ENCODE measurements at places on chromosomes 16 and 17.

DNA sequence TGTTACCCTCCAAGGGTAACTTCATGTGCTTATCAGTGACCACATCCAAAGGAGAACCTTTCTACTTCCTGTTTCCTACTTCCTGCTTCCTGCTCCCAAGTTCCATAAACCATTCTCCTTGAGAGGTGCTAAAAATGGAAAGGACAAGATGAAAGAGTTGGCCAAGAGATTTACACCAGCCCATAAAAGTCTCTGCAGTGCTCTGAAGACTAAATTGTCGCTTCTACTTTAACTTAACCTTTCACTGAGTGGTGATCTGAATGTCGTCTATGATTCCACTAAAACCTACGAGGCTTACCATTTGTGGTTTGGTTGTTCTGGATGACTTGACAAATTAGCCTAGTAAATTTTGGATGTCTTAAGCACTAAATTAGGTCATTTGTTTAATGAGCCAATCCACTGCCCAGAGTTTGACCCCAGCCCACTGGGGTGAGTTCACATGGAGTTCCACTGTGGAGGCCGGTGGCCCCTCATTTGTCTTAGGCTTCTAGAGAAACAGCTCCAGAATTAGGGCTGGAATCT, 333.1 kb downstream of the FOXL1 start:
- no peak for DNase-seq

GRCh38 chr16:12186774-12187335, 210.3 kb downstream of the SNX29 start:
- no peak for DNase-seq

DNA sequence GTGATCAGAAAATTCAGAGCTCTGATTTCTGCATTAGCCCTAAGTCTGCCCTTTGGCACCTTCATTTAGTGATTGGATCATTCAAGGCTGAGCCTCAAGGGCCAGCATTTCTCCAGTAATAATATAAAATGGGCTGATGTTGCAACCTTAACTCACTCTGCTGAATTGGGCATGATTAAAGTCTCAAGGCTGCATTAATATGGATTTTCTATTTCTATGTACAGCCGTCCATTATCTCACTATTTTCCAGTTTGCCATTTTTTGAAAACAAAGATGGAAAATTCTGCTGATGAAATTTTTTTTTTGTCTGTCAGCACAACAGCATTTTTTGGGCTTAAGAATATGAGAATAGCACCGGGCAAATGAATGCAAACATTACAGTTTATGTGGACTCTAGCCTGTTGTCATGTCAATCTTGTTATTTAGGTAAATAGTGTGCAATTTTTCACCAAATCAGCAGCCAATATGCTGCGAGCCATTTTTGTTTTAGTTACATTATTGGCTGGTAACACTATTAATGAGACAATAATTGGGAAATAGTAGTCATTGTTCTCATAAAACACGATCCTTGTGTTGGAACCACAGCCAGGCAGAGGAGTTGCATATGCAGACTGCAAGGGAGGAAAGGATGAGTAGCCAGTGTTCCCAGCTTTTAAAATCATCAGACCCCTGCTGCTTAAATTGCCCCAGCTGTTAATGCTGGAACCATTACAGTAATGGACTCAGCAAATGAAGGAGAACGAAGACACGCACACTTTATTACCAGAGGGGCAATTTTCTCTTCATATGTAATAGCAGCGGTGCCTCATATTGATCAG, 10.5 kb downstream of the FTO start:
- no peak for DNase-seq

DNA sequence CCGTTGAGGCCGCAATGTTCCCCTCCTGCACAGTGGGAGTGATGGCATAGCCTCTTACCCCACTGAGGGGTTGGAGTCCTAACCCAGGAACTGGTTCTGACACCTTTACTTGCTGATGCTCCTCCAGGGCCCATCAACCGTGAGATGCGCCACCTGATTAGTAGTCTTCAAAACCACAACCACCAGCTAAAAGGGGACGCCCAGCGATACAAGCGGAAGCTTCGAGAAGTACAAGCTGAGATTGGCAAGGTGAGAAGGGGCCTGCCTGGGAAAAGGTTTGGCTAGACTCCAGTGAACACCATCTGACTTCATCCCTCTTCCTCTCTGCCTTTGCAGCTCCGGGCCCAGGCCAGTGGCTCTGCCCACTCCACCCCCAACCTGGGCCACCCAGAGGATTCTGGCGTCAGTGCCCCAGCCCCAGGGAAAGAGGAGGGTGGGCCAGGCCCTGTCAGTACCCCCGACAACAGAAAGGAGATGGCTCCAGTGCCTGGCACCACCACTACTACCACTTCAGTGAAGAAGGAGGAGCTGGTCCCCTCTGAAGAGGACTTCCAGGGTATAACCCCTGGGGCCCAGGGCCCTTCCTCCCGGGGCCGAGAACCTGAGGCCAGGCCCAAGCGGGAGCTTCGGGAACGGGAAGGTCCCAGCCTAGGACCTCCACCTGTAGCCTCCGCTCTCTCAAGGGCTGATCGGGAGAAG, 5.8 kb downstream of the RNF40 start:
- DNase-seq, result no peak

DNA sequence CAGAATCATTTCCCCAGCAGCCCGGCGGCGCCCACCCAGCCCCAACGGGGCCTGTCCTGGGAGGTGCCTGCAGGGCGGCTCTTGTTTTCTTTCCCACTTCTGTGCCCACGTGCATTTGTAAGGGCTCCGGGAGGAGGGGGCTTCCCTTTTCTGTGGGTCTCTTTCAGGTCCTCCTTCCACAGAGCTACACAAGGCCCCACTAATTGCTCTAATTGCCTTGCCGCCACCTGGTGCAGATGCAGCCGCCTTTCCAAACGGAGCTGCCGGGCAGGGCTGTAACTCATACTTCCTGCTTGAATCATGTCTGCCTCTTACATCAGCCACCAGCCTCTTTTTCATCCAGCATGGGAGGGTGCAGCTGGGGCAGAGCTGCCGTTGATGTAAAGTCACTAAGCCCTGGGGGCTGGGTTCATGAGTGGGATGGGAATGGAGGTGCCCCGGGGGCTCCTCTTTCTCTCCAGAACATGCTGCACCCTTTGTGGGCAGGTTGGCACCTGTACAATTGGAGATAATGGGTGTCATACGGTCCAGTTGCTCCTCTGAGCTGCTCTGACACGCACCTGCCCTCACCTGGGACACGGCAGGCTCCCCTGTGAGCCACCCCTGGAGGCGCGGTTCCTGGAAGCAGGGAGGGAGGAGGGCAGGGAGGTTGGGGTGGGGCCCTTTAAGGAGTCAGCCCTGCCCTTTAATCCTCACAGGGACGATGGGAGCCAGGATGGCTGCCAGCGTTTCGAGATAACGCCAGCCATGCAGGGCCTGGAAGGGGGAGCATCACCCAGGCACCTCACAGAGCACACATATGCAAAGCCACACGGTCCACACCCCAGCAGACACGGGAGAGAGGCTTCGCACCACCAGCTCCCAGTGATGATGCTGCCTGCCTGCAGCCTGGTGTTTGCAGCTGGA, 41.1 kb upstream of the KLHDC4 start:
- no peak for DNase-seq

- DNase-seq, result no peak
Observed at GRCh38 chr16:53495325-53495724, 7.7 kb downstream of the AKTIP start.

DNA sequence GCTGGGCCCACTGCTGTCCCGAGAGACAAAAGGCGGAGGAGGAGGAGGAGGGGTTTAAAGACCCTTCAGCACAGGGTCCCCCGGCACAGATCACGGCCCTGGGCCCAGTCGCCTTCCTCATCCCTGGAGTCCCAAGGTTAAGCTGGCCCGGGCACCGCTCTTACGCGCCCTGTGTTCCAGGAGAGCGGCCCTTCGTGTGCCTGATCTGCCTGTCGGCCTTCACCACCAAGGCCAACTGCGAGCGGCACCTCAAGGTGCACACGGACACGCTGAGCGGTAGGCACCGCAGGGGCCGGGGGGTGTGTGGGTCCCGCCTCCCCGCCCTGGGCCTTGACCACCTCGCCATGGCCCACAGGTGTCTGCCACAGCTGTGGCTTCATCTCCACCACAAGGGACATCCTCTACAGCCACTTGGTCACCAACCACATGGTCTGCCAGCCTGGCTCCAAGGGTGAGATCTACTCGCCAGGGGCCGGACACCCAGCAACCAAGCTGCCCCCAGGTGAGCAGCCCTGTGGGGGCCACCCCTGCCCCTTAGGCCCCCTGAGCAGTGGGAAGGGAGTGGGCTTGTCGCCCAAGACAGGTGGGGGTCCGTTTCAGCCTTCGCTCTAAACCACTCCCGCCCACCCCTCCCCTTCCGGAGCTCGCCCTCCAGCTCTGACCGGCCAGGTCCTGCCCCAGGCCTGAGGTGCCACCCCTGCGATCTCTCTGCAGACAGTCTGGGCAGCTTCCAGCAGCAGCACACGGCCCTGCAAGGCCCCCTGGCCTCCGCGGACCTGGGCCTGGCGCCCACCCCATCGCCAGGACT, 37.6 kb upstream of the ZC3H18 start:
- DNase-seq, result no peak

DNA sequence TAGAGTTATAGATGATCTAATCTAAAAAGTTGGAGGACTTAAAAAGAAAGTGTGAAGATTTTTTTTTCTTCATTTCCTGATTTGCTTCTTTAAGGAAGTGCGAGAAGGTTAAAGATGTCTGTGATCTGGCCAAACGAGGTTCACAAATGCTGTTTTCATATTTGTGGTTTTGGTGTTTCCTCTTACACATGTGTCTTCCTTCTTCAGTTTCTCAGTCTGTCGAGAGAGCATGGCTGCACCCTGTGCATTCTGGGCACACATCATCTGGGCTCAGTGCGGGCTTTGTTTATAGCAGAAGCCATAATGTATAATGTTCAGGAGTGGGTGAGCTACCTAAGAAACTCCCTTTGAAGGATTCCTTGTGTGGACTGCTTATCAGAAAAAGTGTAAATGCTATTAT, 260.4 kb upstream of the TBX2 start:
- DNase-seq, result peak; percentile 36

DNA sequence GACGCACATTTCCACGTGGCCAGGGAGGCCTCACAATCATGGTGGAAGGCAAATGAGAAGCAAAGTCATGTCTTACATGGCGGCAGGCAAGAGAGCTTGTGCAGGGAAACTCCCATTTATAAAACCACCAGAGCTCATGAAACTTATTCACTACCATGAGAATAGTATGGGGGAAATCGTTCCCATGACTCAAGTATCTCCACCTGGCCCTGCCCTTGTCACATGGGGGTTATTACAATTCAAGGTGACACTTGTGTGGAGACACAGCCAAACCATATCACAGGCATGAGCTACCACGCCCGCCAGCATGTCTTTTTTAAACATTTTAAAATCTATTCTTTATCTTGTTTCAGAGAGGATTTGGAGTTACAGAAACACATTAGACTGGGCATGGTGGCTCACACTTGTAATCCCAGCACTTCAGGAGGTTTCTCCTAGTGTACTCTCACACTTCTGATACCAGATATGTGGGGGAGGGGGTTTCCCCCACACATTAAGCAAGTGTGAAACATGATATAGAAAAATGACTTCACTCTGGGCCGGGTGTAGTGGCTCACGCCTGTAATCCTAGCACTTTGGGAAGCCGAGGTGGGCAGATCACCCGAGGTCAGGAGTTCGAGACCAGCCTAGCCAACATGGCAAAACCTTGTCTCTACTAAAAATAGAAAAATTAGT, 5.6 kb upstream of the ATMIN start:
- DNase-seq, result no peak

- peak; percentile 45 for DNase-seq
Observed at GRCh38 chr16:71626858-71627213, 852 bp downstream of the MARVELD3 start.

GRCh38 chr16:53484542-53484941, 18.5 kb downstream of the AKTIP start:
- DNase-seq, result no peak

DNA sequence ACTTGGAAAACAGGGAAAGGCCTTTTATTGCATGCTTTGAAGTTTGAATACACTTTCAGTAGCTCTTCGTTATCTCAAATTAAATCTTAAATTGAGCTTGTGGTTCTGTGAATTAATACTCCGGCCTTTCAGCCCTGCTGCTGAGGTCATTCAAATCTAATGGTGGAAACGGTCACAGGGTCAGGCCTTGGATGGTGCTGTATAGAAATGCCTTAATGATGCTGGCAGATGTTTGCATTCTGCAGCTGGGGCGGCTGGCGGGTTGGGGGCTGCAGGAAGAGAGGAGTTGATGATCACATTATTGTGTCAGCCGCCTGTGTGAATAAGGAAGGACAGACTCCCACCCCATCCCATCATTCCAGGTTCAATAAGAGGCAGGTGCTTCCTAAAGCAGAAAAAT, 723.6 kb downstream of the WWOX start:
- DNase-seq, result no peak

DNA sequence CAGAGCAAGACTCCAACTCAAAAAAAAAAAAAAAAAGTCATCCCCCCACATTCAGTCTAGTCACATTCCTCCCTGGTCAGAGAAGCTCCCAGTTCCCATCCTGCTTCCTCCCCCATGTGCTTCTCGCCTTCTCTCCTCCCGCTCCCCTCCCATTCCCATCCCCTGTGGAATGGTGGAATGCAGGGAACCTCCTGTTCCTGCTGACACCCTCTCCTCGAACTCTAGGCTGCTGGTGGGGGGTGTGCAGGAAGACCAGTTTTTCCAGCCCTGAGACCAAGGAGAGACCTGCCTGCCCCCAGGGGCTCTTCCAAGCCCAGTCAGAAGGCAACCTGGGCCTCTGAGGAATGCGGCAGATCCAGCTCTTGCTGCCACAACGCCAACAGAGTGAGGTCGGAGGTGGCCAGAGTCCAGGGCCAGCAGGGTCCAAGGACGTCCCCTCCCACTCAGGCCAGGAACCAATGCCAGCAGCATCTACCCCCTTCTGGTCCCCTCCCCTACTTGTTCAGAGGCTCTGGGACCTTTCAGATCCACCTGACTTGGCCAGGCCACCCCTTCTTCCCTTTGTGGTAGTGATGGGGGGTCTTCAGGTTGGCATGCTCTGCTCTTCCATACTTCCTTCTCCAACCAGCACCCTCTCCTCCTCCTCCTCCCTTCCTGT, 39.3 kb upstream of the TAC4 start:
- DNase-seq, result no peak

GRCh38 chr16:49023050-49023449, 258.6 kb downstream of the CBLN1 start:
- no peak for DNase-seq

DNA sequence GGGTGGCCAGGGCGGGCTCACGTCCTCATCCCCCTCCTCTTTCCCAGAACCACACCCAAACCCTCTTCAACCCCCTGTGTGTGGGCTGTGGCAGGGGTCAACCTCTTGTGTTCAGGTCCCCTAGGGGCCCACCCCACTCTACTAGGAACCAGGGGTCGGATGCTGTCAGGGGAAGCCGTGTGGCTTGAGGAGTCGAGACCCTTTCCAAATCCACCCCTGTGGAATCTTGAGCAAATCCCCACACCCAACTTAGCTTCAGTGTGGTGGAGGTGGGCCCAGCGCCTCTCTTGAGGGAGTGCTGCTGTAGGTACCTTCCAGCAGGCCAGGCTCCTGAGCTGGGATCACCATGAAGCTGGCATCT, 121.5 kb downstream of the MRM1 start:
- no peak for DNase-seq

GRCh38 chr16:35733971-35734702, 2274.7 kb downstream of the TP53TG3F start:
- DNase-seq, result peak; percentile 5

DNA sequence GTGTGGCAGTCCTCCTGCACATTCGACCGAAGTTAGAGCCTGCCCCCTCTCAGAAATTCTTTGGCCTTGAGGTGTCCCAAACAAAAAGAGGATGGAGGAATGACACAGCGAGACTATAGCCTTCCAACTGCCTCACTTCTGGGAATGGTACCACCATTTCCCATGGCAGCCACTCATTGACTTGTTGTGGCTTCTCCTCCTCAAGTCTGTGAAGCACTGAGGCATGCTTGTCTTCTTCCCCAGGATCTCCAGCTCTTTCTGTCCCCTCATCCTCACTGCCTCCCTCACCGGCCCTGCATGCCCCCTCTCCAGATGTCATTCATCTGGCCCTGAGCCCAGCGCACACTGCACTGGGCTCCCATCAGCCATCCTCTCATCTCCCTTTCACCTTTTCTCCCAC, 43.7 kb upstream of the DNAH9 start:
- no peak for DNase-seq

All from GM12892 (cell line).